Midbrain (tissue), 1 donor: ENCODE measurements at places on chromosomes 13 and 19.

- DNase-seq = no peak
Measured at GRCh38 chr19:40244579-40245317, 18.3 kb upstream of the CCNP start.

DNA sequence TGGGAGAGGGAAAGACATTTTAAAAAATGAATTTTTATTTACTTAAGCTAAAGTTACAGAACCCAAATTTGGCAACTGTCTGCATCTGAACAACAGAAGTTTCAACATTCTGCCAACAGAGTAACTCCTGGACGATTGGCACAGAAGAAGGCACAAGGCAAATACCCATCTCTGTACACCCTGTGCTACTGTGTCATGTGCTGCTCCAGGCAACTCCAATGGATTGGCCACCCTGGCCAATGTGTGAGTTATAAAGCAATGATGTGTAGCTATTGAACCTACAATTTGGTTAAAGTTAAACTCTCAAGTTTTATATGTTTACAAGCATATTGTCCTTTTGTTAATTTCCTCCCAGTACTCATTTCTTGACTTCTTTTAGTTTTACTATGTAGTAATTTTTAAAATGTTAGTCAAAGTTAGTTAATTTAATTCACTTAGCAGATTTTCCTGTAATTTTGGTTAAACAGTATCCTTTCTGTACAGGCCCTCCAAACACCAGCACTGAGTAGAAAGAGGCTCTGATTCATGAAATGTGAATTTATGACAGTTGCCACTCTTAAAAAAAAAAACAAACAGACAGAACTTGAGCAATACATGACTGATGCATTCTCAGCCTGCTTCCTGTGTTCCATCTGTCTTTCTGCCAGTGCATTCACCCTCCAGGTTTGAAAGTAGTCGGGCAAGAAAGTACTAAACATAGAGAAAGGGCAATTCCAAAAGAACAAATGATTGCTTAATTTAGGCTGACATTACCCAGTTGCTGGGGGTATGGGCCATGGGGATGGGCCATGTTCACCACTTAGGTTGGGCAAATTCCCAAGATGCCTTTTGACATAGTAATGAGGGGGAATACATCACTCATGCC lies 5.9 kb downstream of the STARD13 start:
- DNase-seq = no peak

DNA sequence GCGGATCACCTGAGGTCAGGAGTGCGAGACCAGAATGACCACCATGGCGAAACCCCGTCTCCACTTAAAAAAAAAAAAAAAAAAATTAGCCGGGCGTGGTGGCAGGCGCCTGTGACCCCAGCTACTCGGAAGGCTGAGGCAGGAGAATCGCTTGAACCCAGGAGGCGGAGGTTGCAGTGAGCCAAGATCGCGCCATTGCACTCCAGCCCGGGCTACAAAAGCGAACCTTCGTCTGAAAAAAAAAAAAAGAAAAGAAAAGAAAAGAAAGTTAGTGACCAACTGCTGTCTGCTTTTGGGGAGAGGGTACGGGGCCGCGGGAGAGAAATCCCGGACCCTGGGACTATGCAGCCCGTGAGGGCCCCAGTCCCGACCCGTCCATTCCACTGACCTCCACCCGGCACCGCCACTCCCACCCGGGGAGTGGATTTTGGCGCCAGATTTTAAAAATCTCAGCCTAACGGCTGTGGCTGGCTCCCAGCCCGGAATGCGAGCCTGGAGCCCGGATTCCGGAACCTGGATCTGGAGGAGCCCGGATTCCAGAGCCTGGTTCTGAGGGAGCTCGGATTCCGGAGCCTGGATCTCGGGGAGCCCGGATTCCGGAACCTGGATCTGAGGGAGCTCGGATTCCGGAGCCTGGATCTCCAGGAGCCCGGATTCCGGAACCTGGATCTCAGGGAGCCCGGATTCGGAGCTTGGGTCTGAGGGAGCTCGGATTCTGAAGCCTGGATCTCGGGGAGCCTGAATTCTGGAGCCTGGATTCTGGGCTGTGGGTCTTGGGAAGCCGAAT lies 6.1 kb upstream of the LMNB2 start:
- DNase-seq = peak; percentile 85

GRCh38 chr13:99281811-99282263 lies 23.7 kb upstream of the GPR18 start:
- no peak for DNase-seq

GRCh38 chr13:110339975-110340550 lies 33.0 kb downstream of the COL4A2 start:
- no peak for DNase-seq

DNA sequence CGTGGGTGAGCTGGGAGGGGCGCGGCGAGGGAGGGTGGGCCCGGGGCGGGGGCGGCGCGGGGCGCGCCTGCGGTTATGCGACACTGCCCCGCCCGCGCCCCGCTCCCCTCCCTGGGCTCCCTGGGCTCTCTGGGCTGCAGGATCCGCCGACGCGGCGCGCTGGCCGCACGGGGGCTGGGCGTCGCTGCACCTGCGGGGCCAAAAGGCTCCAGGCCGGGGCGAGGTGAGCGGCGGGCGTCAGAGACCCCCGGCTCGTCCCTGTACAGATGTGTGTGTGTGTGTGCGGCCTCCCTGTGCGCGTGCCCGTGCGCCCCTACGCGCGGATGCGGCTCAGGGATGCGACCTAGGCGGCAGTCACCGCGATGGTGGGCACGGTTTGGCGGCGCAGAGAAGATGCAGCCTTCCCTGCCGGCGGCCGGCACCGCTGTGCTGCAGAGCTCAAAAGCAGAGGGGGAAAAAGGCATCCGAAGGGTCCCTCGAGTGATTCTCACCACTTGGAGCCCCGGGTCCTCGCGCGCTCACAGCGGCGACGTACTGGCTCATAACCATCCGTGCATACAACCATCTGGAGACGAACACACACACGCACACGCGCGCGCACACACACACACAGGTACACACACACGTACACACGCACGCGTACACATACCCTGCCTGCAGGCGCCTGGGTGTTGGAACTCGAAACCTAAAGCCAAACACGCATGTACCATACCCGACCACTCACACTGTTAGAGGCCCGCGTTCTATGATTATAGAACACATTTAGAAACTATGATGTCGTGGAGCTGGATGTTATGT lies 709 bp downstream of the ATP8A2 start:
- DNase-seq = peak; percentile 29

- DNase-seq = peak; percentile 32
Measured at GRCh38 chr19:10516671-10517286, 468 bp downstream of the S1PR5 start.

- peak; percentile 18 for DNase-seq
Measured at GRCh38 chr19:46537136-46538097, 41.8 kb upstream of the PNMA8B start.

- DNase-seq = no peak
Measured at GRCh38 chr19:38289955-38290354, 14.1 kb upstream of the C19orf33 start.

GRCh38 chr19:32475141-32476031 lies 69.8 kb downstream of the DPY19L3 start:
- DNase-seq = no peak

DNA sequence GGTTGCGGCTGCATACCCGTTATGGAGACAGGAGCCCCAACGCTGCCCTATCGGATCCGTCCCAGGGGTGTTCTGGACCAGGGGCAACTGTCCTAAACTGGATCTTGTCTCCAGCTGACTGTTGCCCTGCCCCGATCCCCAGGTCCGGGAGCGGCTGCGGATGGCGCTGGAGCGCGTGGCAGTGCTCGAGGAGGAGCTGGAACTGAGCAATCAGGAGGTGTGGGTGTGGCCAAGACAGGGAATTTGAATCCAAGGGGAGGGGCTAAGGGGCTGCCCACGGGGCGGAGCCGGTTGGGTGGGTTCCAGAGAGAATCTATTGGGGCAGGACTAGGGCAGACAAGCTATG lies 9.9 kb downstream of the PPFIA3 start:
- no peak for DNase-seq

DNA sequence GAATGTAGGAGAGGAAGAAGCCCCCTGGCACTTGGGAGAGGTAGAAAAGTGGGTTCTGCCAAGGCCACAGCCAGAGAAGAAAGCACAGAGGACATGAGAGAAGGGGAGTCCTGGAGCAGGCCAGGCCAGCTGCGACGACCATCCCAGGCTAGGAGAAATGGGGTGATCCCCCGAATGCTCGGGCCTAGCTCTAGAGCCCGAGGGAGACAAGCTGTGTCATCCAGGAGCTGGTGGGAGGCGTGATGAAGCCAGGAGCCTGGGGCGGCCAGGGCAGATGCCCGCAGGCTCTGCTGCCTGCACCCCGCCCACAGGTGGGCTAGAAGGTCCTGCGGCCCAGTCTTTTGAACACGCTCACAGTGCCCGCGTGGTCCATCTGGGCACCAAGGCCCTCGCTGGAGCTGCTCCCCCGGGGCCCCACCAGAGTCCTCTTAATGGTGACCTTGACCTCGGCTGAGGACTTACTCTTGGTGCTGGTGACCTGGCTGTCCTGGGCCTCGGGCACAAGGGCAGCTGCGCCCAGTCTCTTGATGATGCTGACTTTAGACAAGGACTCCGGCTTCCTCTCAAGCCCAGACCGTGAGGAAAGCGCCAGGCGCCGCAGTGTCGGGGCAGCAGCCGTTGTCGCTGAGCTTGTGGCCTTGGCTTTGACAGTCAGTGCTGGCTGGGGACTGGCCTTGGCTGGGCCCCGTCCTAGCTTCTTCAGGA lies 26.5 kb downstream of the C19orf47 start:
- DNase-seq = no peak

- no peak for DNase-seq
Measured at GRCh38 chr13:108835083-108835482, 205.7 kb downstream of the MYO16 start.

DNA sequence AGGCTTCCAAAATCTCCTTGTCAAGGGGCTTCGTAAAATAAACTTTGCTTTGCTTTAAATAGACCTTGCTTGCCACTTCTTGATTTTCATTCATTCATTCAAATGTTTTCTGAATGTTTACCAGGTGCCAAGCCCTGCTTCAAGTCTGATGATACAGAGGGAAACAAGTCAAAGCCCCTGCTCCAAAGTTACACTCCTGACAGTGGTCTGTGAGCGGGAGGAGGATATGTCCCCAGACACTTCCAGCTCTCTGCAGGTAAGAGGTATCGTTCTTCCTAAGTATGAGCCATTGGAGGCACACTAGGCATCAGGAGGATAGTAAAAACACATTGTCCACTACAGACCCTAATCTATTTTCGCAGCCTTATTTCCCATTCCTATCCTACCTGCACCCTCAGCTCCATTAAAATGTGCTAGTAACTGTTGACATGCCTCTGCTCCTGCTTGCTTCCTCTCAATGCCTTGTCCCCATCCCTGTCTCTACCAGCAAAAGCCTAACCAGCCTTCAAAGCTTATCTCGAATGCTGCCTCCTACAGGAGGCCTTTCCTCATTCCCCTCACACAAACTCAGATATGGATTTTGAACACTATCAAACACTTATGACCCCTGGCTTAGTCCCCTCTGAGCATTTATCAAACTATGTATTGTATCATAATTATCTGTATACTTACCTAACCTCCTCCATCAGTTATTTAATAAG lies 6.2 kb upstream of the WBP4 start:
- no peak for DNase-seq

- DNase-seq = peak; percentile 35
Measured at GRCh38 chr13:51534041-51534817, 50.0 kb upstream of the WDFY2 start.

DNA sequence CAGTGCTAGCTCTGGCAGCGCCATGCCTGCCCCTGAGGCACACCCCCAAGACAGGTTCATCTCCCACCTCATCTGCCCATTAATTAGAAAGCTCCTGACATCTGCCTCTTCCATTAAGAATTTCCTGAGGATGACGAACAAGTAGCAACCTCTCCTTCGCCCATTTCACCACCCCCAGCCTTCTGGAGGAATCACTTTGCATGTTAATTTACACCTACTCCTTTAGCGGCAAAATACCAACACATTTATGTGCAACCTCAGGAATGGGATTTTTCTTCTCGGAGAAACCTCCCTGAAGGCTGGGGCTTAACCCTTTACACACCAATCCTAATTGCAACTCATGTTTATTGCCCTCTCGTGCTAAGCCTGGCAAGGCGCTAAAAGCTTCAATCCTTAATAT lies 13.8 kb downstream of the SLC7A1 start:
- no peak for DNase-seq

- no peak for DNase-seq
Measured at GRCh38 chr13:29878101-29878500, 27.7 kb upstream of the UBL3 start.

- DNase-seq = no peak
Measured at GRCh38 chr13:97403893-97404750, 29.8 kb upstream of the RAP2A start.

DNA sequence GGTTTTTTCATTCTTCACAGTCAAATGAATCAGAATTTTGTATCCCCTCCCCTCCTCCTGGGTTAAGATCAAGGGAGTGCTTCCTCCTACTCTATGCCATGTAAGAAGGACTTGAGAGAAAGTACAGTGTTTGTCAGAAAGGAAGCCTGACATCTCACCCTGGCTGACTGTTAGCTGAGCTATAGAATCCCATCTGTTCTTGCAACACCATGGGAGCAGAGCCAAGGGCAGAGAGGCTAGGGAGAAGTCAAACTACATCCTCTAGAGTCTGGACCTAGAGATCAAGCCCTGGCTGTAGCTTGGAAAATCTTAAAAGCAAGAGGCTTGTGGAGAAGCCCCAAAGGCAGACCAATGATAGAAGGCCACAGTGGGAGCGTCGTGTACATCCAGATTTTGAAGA lies 145.9 kb downstream of the OLFM4 start:
- DNase-seq = no peak

DNA sequence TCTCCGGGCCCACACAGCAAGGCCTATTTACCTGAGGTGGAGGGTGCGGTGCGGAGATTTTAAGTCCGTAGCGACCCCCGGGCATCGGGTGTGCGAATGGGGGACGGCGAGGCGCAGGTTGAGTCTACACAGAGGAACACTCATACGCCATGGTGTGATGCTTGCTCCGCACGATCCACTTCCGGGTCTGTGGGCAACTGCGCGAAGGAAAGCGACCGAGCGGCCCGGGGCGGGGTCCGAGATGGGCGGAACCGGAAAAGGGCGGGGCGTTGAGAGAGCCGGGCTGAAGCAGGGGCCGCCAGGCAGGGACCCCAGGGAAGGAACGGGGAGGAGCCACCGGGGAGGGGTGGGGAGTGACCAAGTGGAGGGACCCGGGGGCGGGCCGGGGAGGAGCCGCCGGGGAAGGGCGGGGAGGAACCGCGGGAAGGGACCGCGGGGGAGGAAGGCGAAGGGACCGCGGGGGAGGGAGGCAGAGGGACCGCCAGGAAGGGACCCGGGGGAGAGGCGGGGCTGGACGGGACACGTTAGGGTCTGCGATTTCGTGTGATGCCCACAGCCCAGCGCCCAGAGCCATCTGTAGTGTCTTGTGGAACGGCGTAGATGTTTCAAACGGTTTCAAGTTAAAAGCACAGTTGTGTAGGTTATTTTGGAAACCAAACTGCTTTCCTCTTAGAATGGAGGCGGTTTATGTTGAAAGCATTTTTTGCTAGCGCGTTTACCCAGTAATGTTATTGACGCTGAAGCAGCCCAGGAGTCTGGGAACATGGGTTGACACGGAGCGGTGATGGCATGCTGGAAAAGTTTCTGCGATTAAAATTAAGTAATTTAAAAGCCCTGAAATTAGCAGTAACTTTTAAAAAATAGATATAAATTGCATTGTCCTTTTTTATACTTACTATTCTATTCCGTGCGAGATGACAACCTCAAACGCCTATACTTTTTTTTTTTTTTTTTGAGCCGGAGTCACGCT lies at the start of gene ZNF160:
Gene ZNF160 (minus strand): TSS at position 189 of the 970 bp plus-strand sequence. CDS start 17,146 bp downstream, outside the sequence.
- peak; percentile 98 for DNase-seq
